NCI-H1092 treated with DMSO at 0.1 percent for 48 hours (cell line): ENCODE measurements at places on chromosomes 16 and 17.

DNA sequence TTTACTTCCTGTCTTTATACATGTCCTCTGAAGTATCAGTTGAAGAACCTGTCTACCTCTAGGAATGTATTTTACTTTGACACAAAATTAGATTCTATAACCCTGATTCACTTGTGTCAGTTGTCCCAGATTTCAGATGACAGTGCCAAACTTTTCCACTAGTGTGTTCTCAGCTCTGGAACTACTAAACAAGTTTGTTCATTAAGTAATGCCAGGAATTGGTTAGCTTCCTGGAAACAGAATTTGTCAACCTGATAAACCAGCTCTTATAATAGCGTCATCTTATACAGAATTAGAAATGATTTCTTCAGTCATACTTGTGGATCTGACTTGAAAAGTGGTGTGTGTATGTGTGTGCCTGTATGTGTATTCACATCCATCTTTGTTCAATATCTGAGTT, 7.4 kb downstream of the MAP3K3 start:
- DNase-seq, result no peak

GRCh38 chr17:77926981-77927380, 31.5 kb upstream of the TNRC6C start:
- DNase-seq, result no peak

DNA sequence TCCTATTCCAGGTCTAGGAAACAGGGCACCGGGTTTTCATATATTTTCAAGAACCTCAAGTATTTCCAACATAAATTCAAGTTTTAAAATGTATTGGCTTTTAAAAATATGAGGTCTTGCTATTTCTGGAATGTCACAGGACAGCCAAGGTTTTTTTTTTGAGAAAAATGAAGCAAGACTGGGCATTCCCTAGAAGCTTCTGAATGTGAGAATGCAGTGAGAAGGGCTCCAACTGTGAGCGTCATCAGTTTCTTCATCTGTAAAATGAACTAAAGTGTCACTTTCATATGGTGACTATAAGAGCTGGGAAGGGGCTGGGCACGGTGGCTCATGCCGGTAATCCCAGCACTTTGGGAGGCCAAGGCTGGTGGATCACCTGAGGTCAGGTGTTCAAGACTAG, 455.8 kb upstream of the MAF start:
- DNase-seq, result no peak

GRCh38 chr17:80948976-80949450, 42.6 kb upstream of the CHMP6 start:
- DNase-seq, result no peak

DNA sequence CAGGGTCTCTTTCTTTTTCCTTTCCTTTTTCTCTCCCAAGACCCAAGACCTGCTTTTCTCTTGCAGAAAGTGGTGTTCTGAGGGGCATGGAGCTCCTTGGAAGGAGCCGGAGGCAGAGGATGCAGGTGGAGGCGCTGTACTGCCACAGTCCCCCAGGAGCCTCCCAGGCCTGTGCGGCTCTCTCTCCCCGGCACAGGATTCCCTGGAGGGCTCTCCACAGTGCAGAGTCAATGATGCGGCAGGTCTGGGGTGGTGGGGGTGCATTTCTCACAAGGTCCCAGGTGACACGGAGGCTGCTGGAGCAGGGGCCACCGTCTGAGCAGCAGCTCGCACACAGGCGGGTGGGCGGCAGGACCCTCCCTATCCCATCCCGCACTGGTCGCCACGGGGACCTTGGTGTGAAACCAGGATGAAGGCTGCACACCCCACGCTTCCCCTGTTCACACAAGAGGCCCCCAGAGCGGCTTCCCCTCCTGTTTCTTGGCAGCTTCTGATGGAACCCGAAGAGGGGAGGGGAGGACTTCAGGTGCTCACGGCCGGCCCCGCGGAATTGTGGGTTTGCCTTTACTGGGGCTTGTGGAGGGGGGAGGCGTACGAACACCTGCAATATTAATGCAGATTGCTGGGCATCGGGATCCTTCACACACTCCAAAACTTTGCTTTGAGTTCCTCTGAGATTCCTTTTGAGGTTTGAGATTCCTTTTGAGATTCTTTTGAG, 186.9 kb downstream of the ENGASE start:
- DNase-seq, result no peak

- no peak for DNase-seq
These were observed 160.3 kb downstream of the NTN1 start for GRCh38 chr17:9181640-9182039.

- DNase-seq, result no peak
These were observed 25.2 kb upstream of the TNS4 start for GRCh38 chr17:40526668-40527067.

DNA sequence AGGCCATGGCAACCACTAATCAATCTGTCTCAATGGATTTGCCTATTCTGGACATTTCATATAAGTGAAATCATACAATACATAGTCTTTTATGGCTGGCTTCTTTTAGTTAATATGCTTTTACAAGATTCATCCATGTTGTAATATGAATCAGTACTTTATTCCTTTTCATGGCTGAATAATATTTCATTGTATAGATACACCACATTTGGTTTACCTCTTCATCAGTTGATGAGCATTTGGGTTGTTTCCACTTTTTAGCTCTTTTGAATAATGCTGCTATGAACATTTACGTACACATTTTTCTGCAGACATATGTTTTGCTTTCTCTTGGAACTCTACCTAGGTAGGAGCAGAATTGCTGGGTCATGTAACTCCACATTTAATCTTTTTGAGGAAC, 2.8 kb upstream of the ZNRF1 start:
- DNase-seq, result no peak

DNA sequence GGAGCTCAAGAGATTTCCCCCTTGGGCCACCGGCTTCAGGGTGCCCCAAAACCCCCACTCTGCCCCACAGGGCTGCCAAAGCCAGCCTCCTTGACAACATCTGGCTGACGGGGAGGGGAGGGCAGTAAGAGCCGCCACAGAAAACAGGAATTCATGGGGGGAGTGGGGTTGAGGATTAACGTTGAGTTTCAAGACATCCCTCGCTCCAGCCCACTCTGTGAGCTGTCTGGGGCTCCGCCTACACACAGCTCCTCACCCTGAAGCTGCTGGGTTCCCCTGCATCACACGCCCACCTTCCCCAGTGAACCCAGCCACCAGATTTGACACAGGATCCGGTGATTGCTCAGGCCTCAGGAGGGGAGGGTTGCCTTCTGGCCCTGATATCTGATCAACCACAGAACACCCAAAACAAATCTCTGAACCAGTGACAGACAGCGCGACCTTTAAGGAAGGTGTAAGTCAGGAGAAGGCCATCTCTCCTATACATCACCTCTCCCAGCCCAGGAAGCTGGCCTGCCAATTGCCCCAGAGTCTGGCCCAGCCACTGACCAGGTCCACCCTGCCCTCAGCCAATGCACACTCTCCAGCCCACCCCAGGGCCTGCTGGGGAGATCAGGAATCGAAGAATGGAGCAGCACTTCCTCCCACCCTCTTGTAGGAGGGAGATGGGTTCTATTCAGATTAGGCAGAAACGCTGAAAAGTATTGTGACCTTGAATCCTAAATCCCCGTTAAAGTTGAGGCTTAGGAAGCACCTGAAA, 132.1 kb downstream of the CLEC16A start:
- DNase-seq, result no peak

DNA sequence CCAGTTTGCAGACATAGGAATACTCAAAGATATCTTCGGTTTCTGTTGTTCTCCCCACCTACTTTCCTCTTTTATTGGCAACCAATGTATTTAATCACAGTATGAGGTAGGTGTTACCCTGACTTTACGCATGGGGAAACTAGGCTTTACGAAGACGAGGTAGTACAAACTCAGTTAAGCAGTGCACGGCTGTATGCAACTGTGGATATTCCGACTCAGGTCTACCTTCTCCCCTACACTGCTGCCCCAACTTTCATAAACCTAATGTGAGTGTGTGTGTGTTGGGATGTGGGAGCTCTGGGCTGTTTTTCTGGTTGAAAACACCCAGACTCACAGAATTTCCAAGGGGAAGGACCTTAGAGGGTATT, 1.2 kb upstream of the GPT2 start:
- DNase-seq, result no peak

DNA sequence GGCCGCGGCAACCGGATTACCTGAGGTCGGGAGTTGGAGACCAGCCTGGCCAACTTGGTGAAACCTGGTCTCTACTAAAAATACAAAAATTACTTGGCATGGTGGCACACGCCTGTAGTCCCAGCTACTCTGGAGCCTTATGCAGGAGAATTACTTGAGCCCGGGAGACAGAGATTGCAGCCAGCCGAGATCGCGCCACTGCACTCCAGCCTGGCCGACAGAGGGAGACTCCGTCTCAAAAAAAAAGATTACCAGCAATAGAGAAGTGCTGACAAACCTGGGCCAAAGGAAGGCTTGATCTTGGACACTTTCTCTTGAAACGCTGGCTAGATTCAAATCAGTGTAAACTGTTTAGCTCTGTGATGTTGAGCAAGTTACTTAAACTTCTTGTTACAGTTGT, 4.3 kb downstream of the MT1H start:
- peak; percentile 5 for DNase-seq

GRCh38 chr17:30199600-30199999, 35.9 kb downstream of the SLC6A4 start:
- DNase-seq, result no peak

DNA sequence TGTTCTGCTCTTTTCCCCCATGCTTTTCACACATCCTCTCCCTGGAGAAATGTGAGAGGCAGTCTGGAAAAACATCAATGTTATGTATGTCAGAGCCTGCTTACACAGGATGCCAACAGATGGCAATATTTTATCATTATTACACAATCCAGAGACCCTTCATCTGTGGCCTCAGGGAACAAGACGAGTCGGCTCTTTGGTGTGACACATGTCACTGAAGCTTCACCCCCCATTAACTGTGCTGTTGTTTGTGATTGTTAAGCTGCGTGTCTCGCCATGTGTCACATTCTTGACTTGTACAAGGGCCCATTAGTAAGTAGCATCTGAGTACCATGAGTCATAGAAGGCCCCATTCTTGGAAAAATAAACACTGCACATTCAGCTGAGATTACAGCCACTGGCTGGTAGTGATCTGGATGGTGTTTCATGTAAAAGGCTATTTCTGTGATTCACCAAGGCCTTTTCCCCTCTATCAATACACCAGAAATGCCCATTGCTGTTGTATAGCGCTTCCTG, 682.1 kb upstream of the SOX9 start:
- peak; percentile 79 for DNase-seq

GRCh38 chr16:23857256-23857880, 21.6 kb downstream of the PRKCB start:
- no peak for DNase-seq

DNA sequence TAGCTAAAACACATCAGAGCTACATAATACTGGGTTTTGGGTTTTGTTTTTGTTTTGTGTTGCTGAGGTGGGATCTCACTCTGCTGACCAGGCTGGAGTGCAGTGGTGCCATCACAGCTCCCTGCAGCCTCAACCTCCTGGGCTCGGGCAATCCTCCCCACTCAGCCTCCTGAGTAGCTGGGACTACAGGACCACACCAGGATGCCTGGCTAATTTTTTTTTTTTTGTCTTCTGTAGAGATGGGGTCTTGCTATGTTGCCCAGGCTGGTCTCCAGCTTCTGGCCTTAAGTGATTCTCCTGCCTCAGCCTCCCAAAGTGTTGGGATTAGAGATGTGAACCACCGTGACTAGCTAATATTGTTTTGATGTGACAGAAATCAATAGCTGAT, 6.2 kb downstream of the MEAK7 start:
- DNase-seq, result no peak

- DNase-seq, result peak; percentile 61
These were observed 35.9 kb downstream of the CMTM4 start for GRCh38 chr16:66660422-66661209.

- no peak for DNase-seq
These were observed 8.9 kb upstream of the TCF25 start for GRCh38 chr16:89864527-89864820.

DNA sequence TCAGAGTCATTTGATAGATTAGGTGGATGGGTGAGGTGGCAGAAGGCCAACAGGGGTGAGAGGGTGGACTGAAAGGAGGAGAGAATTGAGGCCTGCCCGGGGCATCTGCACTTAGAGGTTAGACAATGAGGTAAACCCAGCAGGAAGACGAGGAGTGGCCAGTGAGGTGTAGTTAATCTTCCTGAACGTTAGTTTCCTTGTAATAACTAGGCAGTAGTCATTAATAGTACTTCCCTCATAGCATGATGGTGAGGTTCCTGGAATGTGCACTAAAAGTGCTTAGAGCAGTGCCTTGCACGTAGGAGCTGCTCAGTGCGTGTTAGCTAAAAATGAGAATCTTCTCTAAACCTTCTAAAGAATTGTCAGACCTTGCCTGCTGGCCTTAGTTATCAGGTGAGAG, 13.5 kb upstream of the KSR1 start:
- no peak for DNase-seq

GRCh38 chr16:78045865-78046581, 23.7 kb downstream of the CLEC3A start:
- no peak for DNase-seq

- DNase-seq, result no peak
These were observed 38.1 kb downstream of the CMC2 start for GRCh38 chr16:80968386-80969113.

DNA sequence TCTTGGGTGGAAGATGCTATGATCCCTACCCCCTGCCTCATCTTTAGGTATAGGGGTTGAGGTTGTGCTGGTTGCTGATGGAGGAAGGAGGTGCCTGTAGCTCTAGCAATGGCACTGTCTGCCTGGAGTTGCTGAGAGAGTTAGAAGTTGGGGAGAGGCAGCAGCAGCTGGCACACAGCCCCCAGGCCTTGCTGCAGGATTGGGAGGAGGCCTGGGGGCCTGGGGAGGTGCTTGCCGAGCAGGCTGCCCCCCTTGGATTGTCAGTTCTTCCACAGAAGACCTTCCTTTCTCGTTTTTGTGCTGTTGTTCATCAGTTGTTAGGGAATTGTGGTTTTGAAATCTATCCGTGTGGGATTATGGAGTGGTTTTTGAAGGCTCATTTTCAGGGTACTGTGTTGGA, 52.9 kb downstream of the SEC14L1 start:
- DNase-seq, result no peak

DNA sequence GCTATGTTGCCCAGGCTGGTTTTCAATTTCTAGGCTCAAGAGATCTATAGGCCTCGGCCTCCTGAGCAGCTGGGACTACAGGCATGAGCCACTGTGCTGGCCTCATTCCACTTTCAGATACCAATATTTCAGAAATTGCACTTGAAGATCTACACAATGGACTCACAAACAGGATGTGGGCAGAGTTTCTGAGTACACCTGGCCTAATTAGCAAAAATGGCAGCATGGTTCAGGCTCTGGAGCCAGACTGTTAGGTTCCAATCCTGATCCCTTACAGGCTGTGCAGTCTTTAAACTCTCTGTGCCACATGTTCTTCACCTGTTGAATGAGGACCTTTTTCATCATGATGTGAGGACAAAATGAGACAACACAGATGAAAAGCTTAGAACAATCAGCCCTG, 32.2 kb downstream of the RNF157 start:
- no peak for DNase-seq
